ENCODE measurements at places on chromosomes 4 and X.

GRCh38 chr4:54958236-54958635, 167.2 kb downstream of the KDR start:
- no peak for DNase-seq

DNA sequence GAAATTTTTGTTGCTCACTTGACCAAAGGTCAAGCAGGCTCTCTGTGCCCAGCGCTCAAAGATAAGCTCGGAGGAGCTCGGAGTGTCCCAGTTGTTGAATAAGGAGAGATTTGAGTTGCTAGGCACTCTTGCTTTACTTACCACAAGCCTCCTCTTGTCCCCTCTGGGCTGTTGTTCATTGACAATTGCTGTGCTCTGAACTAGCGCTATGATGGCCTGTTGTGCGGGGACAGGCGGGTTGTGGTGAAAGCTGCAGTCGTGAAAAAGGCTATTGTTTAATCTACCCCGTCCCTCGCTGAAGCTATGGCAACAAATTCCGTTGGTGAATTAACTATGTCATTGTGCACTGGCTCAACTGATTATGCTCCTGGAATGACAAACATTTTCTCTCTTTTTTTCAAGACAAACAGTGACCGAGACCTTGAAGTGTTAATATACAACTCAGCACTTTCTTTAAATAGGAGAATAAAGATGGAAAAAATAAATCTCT, 21.0 kb upstream of the POLA1 start:
- DNase-seq, result no peak

DNA sequence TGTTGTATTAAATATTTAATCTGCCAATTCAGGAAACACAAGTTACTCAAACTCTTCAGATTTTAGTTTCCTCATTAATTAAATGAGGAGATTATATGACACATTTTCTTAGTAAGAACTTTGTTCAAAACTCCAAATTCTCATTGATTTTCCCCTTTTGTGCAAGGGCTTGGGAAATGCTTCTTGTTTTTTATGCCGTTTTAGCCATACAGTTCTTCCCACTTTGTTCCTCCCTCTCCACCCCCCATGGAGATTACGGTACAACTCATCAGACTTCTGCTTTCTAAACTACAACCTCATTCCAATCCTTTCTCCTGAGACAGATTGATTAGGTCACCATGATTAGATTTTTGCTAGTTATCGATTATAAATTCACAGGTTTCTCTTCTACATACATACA, 10.9 kb upstream of the BBS7 start:
- DNase-seq, result no peak

DNA sequence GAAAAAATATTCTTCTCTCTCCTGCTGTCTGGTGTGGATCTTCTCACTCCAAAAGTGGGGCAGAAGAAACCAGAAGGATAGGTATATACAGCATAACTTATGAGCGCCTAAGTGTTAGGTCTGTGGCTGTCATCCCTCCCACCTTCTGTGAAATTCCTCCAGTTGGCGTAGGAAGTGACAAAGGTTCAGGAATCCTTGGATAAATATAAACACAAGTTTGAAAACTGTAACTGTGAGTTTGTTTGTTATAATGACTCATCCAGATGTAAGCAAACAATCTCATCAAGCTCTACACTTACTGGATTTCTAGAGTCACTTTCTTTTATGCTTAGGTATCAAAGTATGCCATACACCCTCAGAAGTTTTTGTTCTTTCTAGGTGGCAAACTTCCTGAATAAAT, 405.2 kb downstream of the FAT4 start:
- DNase-seq, result peak; percentile 30

DNA sequence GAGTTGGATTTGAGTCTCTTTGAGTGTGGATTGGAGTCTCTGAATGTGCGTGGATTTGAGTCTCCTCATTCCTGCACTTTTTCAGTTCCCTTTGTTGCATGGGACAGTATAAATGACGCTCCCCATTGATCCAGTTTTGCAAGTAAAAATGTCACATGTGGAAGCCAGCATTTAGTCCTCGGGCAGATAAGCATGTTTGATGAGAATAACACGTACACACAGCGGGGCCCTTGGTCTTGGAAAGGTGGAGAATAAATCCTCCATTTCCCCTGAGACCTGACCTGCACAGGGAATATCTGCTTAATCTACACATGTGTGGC, 8.1 kb downstream of the P2RY8 start:
- DNase-seq, result no peak

DNA sequence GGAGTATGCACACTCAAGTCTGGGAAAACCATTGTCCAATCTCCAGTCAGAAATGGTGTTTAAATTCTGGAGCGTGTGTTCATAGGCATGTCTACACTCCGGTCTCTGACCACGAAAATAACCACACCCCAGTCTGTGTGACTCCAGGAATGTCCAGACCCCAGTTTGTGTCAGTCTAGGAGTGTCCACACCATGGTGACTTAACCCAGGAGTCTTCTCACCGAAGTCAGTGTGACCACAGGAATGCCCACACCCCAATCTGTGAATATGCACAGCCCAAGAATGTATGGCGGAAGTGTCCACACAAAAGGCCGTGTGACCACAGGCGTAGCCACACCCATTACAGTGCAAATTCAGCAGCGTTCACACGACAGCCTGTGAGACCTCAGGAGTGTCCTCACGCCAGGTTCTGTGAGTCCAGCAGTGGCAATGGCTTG, 11.4 kb downstream of the FTSJ1 start:
- DNase-seq, result no peak

GRCh38 chrX:9062641-9063040, 28.7 kb upstream of the FAM9B start:
- DNase-seq, result peak; percentile 19

DNA sequence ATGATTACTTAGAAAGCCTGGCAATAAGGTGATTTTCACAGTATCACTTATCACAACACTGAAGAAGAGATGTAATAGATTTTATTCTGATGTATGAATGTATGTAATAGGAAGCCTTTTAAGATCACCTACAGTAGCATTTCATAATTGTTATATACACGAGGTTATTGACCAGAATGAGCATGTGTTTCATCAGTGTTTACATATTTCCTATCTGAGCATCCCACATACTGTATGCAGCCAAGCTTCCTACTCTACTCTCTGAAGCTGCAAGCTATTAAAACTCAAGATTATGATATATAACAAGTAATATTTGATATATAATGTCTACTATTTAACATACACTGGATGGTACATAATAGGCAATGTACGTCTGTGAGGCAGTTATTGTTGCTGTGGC, 190.9 kb upstream of the S100G start:
- DNase-seq, result no peak

- DNase-seq, result no peak
Observed at GRCh38 chr4:147640331-147640730, 23.1 kb downstream of the TMEM184C start.

- no peak for DNase-seq
Observed at GRCh38 chrX:40933132-40933705, 152.0 kb upstream of the USP9X start.

DNA sequence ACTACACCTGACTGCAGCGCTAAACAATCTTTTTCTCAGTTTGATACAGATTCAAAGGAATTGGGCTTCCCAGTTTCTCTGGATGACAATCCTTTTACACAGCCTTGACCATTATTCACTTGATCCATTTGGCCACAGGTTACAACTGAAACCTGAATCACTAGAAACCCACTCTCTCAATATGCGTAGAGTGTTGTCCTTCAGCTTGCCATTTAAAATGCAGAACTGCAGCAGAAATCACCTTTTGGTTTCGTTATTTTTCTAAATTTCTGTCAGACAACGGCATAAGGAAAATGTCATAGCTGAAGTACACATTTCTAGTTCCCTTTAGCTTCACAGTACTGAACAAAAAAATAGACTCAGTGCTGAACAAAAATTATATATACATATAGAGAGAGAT, 255.8 kb upstream of the TENM3 start:
- DNase-seq, result no peak

DNA sequence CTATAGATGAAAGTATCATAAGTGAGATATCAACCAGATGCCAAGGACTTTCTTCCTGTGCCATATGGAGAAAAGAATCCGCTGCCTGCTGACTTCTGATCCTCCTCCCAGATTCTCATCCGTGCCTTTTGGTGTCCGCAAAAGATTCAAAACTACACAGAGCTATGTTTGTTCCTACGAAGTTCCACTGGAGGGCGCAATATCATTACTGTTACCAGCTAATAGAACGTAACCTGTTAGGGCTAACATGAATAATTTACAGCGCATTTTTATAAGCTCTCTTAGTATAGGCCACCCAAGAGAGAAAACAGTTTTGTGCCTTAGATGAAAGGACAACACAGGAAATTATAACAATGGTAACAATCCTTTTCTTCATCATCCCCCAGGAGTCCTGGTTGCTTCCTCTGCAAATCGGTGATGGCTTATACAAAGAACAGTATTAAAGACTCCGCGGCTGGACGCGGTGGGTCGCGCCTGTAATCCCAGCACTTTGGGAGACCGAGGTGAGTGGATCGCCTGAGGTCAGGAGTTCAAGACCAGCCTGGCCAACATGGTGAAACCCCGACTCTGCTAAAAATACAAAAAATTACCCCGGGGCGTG, 22.8 kb upstream of the CENPVL3 start:
- DNase-seq, result peak; percentile 8

- DNase-seq, result no peak
Observed at GRCh38 chrX:86023811-86024210, 23.5 kb downstream of the CHM start.

- DNase-seq, result no peak
Observed at GRCh38 chrX:69556060-69557011, 52.2 kb downstream of the NALF2 start.

DNA sequence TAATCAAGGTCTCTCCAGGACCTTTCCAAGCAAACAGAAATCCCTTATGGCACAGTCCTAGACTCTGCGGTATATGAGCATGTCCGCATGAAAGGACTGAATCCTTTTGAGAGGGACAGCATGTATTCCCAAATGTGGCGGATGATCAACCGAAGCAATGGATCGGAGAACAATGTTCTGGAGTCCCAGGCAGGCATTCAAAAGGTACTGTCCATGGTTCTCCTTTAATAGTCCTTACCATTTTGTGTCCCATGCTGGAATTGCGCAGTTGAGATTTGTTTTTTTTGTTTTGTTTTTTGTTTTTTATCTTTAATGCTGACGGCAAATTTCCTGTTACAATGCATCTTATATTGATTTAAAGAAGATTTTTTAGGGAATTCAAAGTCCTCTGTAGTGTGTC, 313.3 kb upstream of the ATOH1 start:
- DNase-seq, result no peak

- no peak for DNase-seq
Observed at GRCh38 chr4:988726-989721, 2.2 kb downstream of the IDUA start.

GRCh38 chr4:100811046-100811445, 293.2 kb upstream of the EMCN start:
- no peak for DNase-seq

DNA sequence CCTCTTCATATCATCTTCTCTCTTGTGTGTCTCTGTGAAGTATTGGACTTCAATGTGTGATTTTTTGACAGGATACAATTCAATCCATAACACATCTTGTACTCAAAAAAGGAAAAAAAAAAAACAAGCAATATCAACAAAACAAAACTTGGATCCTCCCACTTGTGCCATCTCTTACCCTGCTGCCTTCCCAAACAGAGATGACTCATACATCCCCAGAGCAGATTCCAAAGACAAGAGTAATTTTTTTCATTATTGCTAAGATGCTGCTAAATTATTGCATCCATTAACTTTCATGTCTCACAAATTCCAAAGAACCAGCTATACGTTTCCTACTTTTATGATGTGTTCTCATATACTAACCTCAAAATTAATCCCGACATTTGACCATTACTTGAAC, 479.2 kb downstream of the GBA3 start:
- DNase-seq, result no peak

- DNase-seq, result no peak
Observed at GRCh38 chr4:183249854-183250253, 70.2 kb downstream of the CLDN22 start.

DNA sequence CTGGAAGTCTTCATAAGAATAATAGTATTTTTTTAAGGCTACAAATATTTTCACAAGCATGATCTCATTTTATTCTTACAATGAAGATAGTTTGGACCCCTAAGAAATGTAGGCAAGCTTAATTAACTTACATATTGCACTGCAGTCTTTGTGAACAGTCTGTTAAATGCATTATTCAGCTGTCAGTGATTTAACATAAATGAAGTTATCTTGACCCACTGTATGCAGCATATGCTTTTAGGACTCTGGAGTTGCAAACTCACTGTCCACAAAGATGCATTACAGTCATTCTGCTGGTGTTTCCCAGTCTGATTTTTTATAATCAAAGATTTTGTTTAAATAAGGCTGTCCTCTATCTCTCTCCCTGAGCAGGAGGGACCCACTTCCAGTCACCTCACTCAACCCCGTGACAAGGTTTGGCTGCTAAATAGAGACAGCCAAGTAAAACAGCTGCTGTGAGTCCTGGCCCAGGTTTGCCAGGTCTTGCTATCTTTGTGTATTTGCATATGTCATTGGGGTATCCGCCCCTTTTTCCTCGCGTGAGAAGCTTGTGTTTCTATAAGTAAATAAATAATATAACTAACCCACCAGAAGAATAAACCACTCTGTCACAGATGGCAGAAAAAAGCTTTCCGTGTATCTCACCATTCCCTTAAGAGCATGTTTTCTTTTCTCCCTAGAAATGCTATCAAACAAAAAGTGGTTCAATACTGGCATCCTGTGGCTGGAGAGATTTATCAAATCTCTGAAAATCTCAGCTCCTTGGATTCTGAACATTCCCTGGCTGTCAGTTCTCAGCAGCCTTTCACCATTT, 67.0 kb downstream of the SLC7A11 start:
- DNase-seq, result peak; percentile 82

DNA sequence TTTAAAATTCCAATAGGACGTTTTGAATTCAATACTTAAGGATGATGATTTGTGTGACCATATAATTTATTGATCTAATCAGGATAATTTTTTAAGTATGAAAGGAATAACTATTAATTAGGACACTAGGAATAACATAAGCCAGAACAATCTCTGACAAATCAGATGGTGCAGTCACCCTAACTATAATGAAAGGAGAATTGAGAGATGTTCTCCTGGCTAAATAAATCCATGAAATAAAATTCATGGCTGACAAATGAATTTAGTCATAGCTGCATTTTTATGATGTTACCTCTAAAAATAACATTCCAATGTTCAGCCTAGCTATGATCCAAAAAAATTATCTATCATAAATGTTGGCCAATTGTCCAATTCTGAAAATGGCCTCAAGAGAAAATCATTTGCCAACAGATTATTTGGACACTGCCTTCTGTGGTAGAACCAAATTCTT, 190.6 kb upstream of the NEIL3 start:
- no peak for DNase-seq
